ENCODE measurements at places on chromosomes 5 and 9.

GRCh38 chr5:55518831-55519390 is 15.9 kb downstream of the PLPP1 start:
- DNase-seq = no peak

- DNase-seq = no peak
Measured at GRCh38 chr5:98961665-98962344, 33.0 kb upstream of the CHD1 start.

DNA sequence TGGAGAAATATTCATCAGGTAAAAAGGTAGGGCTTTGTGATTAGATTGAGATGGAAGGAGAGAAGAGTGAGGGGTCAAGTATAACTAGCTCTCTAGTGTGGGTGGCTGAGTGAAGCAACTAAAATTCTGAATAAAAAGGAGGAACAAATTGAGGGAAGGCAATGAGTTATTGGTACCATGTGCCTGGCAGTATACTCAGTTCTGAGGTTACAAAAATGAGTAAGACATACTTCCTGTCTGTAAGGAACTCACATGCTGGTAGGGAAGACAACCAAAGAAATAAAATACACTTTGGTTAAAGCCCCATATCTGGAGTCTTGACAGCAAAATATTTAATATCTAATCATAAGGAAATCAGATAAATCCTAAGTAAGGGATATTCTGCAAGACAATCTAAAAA is 476.8 kb upstream of the C9orf72 start:
- no peak for DNase-seq

- DNase-seq = no peak
Measured at GRCh38 chr5:95812074-95812471, 10.5 kb downstream of the GLRX start.

DNA sequence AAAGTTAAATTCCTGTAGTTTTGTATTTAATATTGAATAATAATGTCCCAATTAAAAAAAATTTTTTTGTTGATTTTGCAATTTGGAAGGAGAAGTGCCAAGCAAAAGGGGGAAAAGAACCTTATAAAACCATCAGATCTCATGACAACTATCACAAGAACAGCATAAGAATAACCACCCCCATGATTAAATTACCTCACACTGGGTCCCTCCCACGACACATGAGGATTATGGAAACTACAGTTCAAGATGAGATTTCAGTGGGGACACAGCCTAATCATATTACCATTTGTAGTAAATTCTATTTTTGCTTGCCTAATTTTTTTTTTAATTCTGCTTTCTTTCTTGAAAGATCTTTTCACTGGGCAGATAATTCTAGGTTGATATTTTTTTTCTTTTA is 33.4 kb upstream of the FCHO2 start:
- no peak for DNase-seq

GRCh38 chr9:95313010-95313498 is 4.5 kb downstream of the FANCC start:
- DNase-seq = no peak

Measured in activated T-cell treated with anti-CD3 and anti-CD28 coated beads for 1 hour (primary cell).